ENCODE measurements at places on chromosomes 6 and 20.

DNA sequence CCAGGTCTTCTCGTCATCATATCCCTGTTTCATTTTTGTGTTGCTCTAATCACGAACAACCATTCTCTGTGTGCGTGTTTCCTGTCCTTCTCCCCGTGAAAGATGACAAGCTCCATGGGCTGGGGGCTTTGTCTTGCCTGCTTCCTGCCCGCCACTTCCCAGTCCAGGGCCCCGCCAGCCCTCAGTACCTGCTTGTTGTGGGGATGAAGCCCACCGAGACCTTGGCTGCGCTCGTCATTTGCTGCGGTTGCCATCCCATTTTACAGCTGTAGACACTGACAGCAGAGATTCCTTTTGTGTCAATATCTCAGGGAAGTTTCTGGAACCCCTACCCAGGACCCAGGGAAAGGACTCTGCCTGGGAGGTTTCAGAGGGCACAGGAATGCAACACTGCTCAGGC lies 40.3 kb upstream of the STX16 start:
- H3K4me1 ChIP-seq, result no peaks in the 10 kb centered on the region
- no peaks in the 10 kb centered on the region for H3K27me3 ChIP-seq
- no peak overlapping the region for H3K4me3 ChIP-seq
- no peak overlapping the region for H3K27ac ChIP-seq
- no peak for DNase-seq

DNA sequence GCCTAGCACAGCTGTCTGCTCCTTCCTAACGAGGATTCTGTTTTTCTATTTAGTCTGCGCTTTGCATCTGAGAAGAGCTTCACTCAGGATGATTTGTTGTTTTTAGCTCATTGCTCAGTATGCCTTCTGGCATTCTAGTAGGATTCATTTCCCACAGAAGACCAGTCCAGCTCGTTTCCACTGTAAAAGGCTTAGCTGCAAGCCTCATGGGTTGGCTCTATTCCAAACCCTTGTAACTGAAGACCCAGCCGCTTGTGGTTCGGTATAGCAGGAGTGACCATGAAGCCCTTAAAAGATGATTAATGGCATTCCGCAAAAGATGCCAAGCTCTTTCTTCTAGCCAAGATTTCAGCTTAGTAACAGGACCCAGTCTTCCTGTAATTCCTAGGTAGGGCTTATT lies 7.2 kb downstream of the ADGRF1 start:
- H3K4me1 ChIP-seq, result no peaks in the 10 kb centered on the region

DNA sequence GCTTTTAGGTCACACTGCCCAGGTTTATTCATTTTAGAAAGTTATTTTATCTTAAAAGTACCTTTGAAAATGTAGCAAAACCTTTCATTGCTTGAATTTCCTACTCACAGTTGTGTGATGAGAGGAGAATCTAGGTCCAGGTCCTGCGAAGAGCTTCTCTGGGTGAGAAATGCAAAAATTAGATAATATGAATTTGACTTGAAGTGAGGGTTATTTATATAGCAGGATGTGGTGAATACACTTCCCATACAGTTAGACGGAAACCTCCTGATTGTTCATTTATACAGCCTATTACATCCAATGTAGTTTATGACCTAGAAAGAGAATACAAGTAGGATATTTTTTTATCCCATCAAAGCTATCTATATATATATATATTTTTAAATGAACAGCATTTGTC lies 30.5 kb downstream of the CDKAL1 start:
- DNase-seq, result no peak
- no peaks in the 10 kb centered on the region for H3K36me3 ChIP-seq
- no peak overlapping the region for H3K4me3 ChIP-seq
- H3K27me3 ChIP-seq, result no peaks in the 10 kb centered on the region
- no peak overlapping the region for H3K27ac ChIP-seq

GRCh38 chr6:157723376-157723775 lies 99.7 kb upstream of the SNX9 start:
- H3K27me3 ChIP-seq, result no peaks in the 10 kb centered on the region
- H3K36me3 ChIP-seq, result no peaks in the 10 kb centered on the region
- DNase-seq, result no peak
- no peak overlapping the region for H3K27ac ChIP-seq
- no peak overlapping the region for H3K4me3 ChIP-seq

DNA sequence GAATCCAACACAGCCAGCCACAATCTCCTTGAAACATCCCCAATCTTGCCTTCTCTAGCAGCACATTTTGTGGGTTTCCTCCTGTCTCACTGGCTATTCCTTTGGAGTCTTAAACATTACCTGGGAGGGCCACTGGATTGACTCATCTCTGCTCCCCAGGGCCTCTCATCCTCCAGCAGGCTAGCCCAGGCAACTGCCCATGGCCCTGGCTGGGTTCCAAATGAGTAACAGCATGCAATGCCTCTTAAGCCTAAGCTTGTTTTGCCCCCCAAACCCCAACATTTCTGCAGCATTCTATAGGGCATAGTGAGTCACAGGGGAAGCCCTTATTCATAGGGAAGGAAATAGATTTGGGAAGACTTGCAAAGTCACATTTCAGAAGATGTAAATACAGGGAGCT lies 204.9 kb downstream of the FOXA2 start:
- H3K4me3 ChIP-seq, result no peak overlapping the region
- no peak for DNase-seq
- no peak overlapping the region for H3K27ac ChIP-seq
- no peaks in the 10 kb centered on the region for H3K27me3 ChIP-seq
- H3K36me3 ChIP-seq, result no peaks in the 10 kb centered on the region

- H3K4me1 ChIP-seq, result peaks cover 12% of the 10 kb centered on the region
- no peaks in the 10 kb centered on the region for H3K27me3 ChIP-seq
- no peaks in the 10 kb centered on the region for H3K36me3 ChIP-seq
- H3K27ac ChIP-seq, result no peak overlapping the region
- DNase-seq, result no peak
These were observed 596.8 kb upstream of the JAG1 start for GRCh38 chr20:11270566-11270965.

DNA sequence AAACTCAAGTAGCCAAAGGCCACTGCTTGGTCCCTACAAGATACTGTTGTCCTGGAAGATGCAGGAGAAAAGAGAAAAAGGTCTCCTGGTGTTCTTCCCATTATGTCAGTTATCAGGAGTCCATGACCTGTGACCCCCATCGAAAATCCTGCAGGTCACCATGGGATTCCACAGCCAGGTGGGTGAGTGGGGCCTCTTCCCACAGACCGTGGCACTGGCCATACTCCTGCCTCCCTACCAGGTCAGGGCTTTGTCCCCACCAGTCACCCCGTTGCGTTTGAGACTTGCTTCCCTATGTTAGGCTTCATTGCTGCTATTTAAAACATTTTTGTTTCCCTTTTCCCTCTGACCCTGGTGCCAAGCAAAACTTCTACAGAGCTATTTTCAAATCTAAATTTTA lies 60.6 kb downstream of the GNAS start:
- H3K36me3 ChIP-seq, result no peaks in the 10 kb centered on the region
- no peak for DNase-seq

DNA sequence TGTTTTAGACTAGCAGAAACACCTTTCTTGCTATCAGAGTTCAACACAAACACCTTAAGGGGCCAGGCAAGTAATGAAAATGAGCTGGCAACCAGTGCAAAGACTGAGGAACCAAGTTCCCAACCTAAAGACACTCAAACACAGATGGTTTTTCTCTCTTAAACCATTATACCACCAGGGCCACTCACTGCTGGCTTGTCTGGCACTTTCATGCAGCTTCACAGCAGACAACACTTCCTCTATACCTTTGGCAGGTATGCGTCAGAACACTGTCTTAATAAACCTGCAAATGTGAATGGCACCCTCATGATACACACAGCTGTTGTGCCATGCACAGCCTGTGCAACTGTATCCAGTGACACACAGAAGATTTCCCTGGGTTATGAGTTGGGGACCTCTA lies 41.6 kb downstream of the NFATC2 start:
- no peaks in the 10 kb centered on the region for H3K4me1 ChIP-seq
- no peaks in the 10 kb centered on the region for H3K36me3 ChIP-seq

DNA sequence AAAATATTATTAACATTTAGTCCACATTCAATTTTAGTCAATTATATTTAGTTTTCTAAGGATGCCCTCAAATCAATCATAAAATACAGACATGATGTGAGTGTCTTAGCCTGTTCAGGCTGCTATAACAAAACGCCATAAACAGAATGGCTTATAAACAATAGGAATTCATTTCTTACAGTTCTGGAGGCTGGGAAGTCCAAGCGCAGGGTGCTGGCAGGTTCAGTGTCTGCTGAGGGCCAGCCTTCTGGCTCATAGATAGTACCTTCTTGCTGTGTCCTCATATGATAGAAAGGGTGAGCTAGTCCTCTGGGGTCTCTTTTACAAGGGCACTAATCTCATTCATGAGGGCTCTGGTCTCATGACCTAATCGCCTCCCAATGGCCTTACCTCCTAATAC lies 10.0 kb upstream of the CDC5L start:
- no peaks in the 10 kb centered on the region for H3K36me3 ChIP-seq
- DNase-seq, result no peak
- no peaks in the 10 kb centered on the region for H3K27me3 ChIP-seq
- H3K4me1 ChIP-seq, result no peaks in the 10 kb centered on the region

GRCh38 chr20:5688431-5688972 lies 61.7 kb upstream of the SHLD1 start:
- no peak overlapping the region for H3K27ac ChIP-seq
- no peak for DNase-seq
- no peaks in the 10 kb centered on the region for H3K27me3 ChIP-seq
- H3K36me3 ChIP-seq, result no peaks in the 10 kb centered on the region

DNA sequence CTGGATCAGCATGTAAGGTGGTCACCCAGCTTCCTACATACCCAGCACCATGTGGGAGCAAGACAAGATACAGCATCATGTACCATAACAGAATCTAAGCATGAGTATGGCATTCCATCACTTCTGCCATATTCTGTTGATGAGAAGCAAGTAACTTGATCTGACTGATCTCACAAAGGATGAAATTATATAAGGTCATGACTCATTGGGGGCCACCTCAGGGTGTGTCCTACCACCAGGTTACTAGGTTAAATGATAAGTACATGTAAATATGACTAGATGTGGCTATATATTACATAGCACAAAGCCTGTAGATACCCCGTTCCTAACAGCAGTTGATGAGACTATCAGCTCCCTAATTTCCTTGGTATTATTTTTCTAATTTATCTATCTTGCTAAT lies 213.1 kb downstream of the DOK5 start:
- H3K27me3 ChIP-seq, result no peaks in the 10 kb centered on the region
- no peak overlapping the region for H3K27ac ChIP-seq
- no peaks in the 10 kb centered on the region for H3K36me3 ChIP-seq
- no peak overlapping the region for H3K4me3 ChIP-seq

GRCh38 chr20:14711652-14712051 lies 374.2 kb upstream of the FLRT3 start:
- no peak overlapping the region for H3K4me3 ChIP-seq
- no peaks in the 10 kb centered on the region for H3K36me3 ChIP-seq
- H3K27ac ChIP-seq, result no peak overlapping the region
- no peak for DNase-seq
- no peaks in the 10 kb centered on the region for H3K27me3 ChIP-seq
- H3K4me1 ChIP-seq, result no peaks in the 10 kb centered on the region

DNA sequence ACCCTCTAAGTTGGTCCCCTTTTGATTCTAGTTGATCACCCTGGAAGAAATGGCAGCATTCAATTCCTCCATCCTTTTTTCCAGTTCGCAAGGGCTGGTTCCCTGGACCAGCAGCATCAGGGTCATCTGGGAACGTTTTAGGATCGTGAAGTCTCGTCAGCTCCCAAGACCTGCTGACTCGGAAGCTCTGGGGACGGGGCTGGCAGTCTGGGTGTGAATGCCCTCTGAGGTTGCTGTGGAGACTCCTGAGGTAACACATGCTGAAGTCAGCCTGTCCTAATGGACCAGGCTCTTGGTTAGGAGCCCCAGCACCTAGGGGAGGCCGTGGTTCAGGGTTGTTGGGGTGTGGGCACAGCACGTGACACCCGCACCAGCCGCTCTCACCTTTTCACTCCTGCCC lies 164.1 kb downstream of the SYNDIG1 start:
- H3K4me1 ChIP-seq, result no peaks in the 10 kb centered on the region
- H3K36me3 ChIP-seq, result no peaks in the 10 kb centered on the region
- no peaks in the 10 kb centered on the region for H3K27me3 ChIP-seq

- no peaks in the 10 kb centered on the region for H3K27me3 ChIP-seq
- no peaks in the 10 kb centered on the region for H3K4me1 ChIP-seq
- H3K36me3 ChIP-seq, result no peaks in the 10 kb centered on the region
- no peak for DNase-seq
- H3K27ac ChIP-seq, result no peak overlapping the region
- no peak overlapping the region for H3K4me3 ChIP-seq
These were observed 55.1 kb upstream of the B3GAT2 start for GRCh38 chr6:71011871-71012371.

DNA sequence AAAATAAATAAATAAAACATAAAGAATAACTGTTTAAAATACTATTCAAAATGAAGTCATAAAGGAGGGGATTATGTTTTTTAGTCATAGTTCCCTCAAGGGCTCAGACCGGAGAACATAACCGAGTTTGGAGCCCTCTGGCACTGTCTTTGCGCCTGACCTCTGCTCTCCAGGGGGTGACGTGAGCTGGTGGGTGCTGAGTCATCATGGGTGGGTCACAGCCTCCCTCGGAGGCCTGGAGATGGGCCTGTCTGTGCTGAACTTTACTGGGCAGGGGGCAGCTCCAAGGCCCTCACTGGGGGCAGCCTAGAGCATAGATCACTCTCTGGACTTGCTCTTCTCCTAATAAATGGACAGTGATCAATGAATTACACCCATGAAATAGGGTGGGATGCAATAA lies 3.1 kb upstream of the MAVS start:
- H3K27me3 ChIP-seq, result no peaks in the 10 kb centered on the region
- no peak overlapping the region for H3K27ac ChIP-seq
- no peaks in the 10 kb centered on the region for H3K36me3 ChIP-seq
- H3K4me1 ChIP-seq, result peaks cover 3% of the 10 kb centered on the region
- no peak overlapping the region for H3K4me3 ChIP-seq
- DNase-seq, result no peak

DNA sequence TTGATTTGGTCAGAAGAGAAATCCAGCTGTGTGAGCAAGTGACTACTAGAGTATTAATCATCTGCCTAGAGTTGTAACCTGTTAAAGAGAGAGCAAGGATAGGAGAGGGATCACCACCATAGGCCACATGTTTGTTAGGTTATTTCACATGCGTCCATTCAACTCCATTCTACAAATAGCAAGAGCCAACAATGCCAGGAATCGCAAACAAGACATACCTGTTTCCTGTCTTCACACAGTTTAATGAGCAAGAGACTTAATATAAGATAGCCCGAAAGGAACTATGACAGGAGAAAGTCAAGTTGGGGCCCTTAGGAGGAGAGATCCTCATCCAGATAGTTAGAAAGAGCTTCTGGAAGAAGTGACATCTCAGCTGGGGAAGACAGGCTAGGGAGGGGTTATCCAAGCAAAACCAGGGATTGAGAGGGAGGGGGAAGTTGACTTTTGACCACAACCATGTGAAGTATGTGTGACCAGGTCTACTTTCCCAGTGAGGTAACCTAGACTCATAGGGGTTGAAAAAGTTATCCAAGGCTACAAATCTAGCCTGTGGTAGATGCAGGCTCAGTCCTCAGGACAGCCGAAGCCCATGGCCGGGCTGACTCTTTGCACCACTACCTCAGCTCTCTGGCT lies 147.4 kb downstream of the ALDH8A1 start:
- no peak for DNase-seq
- no peak overlapping the region for H3K27ac ChIP-seq
- no peaks in the 10 kb centered on the region for H3K27me3 ChIP-seq
- no peaks in the 10 kb centered on the region for H3K36me3 ChIP-seq

Data from uterus (tissue), 4 donors.